Vein endothelial cell (primary cell): ENCODE measurements at places on chromosomes 7 and 10. TPM values are rescaled to one million over a fixed set of nuclear protein-coding genes. Genes with fewer than 3 reads are reported as not detected.

The NEUROD6 gene
- not detected in 2 replicates for total RNA-seq

The MEPCE gene
- 43.3 and 59.4 TPM in 2 replicates for total RNA-seq

The ODAD2 gene
- 0.98 and 1.7 TPM in 2 replicates for total RNA-seq

The KCNIP2 gene
- 0.96 and 0.98 TPM in 2 replicates for total RNA-seq

The TLL2 gene
- total RNA-seq = 0.10 TPM in 1 of 2 replicates, not detected in the other

The CACNA2D1 gene
- total RNA-seq = 28.2 and 31.0 TPM in 2 replicates

The MKX gene
- not detected in 2 replicates for total RNA-seq

The PLXDC2 gene
- total RNA-seq = 1.3 and 1.5 TPM in 2 replicates

The FAM200A gene
- 5.6 and 5.7 TPM in 2 replicates for total RNA-seq

The SAMD9 gene
- 11.1 and 11.2 TPM in 2 replicates for total RNA-seq

The MDFIC gene
- 19.6 and 20.9 TPM in 2 replicates for total RNA-seq

The EVX1 gene
- not detected in 2 replicates for total RNA-seq

The UNCX gene
- not detected in 2 replicates for total RNA-seq

The MPP7 gene
- 0.33 and 0.86 TPM in 2 replicates for total RNA-seq

The PCGF6 gene
- 11.1 and 13.2 TPM in 2 replicates for total RNA-seq

The TMEM184A gene
- 0.10 and 0.33 TPM in 2 replicates for total RNA-seq

The DENND2A gene
- under 0.01 and 0.19 TPM in 2 replicates for total RNA-seq

The EMX2 gene
- total RNA-seq = not detected in 2 replicates

The FAM180A gene
- total RNA-seq = not detected in 2 replicates

The GTF2I gene
- total RNA-seq = 141 and 151 TPM in 2 replicates

The ABCB8 gene
- total RNA-seq = 28.8 and 31.7 TPM in 2 replicates

The NPTX2 gene
- total RNA-seq = 1.6 and 3.4 TPM in 2 replicates

The IFIT2 gene
- total RNA-seq = 2.3 and 2.7 TPM in 2 replicates

The SPDYE16 gene
- under 0.01 TPM in 1 of 2 replicates, not detected in the other for total RNA-seq

The IL2RA gene
- total RNA-seq = not detected in 2 replicates

The CC2D2B gene
- total RNA-seq = 0.86 and 1.3 TPM in 2 replicates

The GPER1 gene
- total RNA-seq = 2.3 and 4.5 TPM in 2 replicates

The LIPA gene
- total RNA-seq = 23.8 and 40.4 TPM in 2 replicates

The CCDC3 gene
- total RNA-seq = under 0.01 and 0.96 TPM in 2 replicates

The TEX36 gene
- not detected in 2 replicates for total RNA-seq

The HOXA10 gene
- total RNA-seq = 6.2 and 7.5 TPM in 2 replicates

The AKR1E2 gene
- 7.2 and 15.7 TPM in 2 replicates for total RNA-seq

The TSPAN33 gene
- total RNA-seq = 0.10 TPM in 1 of 2 replicates, not detected in the other

The RBP4 gene
- total RNA-seq = not detected in 2 replicates
